ENCODE measurements at places on chromosomes 12 and 14.

GRCh38 chr14:85296456-85297210 lies 233.3 kb upstream of the FLRT2 start:
- DNase-seq: no peak

- DNase-seq: no peak
These were observed 420 bp upstream of the OTUB2 start for GRCh38 chr14:94025720-94026119.

DNA sequence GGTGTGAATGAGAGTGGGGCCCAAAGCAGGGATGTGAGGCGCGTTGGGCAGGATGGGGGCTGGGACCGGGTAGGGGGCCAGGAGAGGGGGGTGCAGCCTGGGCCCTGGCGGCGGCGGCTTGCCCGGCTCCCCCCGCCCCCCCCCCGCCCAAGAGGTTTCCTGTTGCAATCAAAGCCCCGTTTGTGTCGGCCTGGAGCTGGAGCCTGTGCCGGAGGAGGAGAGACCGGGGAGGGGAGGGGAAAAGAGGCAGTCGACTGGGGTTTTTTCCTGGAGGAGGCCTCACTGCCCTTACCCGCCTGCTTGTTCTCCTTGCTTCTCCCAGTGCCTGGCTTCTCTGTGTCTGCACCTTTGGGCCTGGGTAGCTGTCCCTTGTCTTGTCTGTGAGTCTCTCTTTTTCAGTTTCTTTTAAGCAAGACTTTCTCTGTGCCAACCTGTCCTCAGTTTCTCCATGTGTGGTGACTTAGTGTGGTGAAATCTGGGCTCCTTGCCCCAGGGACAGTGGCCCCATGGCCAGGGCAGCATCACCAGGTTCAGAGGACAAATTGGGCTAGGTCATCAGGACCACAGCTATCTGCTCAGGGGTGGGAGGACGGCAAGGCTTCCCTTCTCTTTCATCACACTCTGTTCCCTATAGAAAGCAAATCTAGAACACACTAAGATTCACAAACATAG lies 8.5 kb downstream of the RARG start:
- no peak for DNase-seq

GRCh38 chr12:109625131-109625559 lies 51.6 kb downstream of the MVK start:
- peak; percentile 40 for DNase-seq

GRCh38 chr12:93107514-93108312 lies 178.6 kb upstream of the EEA1 start:
- DNase-seq: no peak

DNA sequence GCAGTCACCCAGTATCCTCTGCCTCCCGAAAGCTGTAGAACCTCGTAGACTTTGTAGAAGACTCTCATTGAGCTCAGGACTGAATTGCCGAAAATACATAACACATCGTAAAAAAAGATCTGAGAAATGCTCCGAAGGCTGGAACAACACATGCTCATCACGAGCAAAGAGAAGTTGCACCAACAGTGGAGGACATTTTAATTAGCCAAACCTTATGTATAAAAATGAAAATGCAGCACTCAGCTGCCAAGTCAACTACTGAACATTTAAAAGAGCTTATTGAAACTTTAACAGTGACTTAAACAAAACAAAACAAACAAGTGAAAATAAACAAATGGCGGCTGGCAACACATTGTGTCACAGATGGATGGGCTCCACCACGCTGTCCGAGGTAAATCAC lies 519.9 kb downstream of the TMEM132D start:
- no peak for DNase-seq

GRCh38 chr12:88904705-88905104 lies 324.4 kb upstream of the KITLG start:
- no peak for DNase-seq

DNA sequence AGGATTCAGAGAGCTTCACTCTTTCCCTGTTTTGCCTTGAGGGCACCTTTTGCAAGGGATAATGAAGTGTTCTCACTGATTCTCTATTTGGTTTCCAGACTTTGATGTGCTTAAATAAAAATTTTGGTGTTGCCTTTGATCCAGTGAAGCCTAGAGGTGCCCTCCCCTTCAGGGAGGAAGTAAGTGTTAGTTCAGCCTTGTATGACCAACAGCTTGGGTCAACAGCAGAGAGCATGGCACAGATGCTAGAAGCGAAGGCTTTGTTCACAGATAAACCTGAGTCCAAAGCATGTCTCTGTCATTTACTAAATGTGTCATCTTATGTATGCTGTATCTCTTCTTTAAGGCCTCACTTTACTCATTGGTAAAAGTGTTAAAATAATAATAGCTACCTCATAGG lies 52.8 kb upstream of the STXBP6 start:
- no peak for DNase-seq

DNA sequence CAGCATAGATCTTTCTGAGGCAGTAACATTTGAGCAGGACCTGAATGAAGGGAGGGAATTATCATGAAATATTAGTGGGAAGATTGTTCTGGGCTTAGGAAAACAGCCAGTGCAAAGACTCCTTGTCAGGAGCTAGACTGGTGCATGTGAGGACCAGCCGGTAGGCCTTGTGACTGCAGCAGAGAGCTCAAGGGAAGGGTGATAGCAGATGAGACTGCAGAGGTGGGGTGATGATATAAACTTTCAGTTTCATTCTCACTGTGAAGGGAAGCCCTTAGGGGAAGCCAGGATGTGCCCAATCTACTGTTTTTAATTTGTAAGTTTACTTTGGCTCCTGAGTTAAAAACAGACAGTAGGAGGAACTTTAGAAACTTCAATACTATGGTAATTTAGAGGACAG lies 12.4 kb downstream of the IL22 start:
- DNase-seq: peak; percentile 56

- DNase-seq: no peak
These were observed 104.4 kb upstream of the DIO2 start for GRCh38 chr14:80315681-80316080.

DNA sequence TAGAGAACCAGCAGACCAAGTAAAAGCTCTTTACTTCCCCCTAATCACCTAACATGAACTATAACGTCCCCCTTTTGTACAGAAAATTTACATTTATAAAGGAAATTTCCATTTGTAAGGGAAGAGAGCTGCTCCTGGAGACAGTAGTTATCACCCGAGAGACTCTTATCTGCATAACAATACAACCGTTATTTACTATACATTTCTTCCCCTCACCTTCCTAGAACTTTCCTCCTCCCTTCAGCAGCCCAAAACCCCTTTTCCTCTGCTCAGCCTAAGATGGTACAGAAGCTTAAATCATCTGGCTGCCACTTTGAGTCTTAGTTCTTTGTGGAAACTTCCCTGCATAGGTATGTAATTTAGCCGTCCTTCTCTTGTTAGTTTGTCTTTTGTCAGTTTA lies 40.4 kb upstream of the ETV6 start:
- no peak for DNase-seq

DNA sequence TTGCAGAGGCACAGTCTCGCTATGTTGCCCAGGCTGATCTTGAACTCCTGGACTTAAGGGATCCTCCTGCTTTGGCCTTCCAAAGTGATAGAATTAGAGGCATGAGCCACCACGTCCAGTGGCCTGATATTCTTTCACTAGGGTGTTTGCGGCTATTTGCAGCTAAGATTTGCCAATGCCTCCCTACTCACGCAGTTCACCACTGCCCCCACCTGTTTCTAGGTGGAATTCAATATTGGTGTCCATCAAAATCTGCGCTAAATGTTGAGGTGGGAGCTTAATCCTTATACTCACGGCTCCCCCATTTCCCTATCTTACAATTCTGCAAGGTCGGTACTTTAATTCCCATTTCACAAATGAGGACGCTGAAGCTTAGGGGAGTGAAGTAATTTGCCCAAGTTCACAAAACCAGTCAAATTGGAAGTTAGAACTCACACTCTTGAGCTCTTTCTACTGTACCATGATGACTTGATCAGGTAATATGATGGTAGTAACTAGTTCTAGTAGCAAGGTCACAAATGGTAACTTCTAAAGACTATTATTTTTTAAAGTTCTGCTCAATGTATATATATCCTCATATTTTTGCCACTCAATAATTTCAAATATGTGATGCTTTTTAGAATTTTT lies 22.1 kb upstream of the LRRC9 start:
- peak; percentile 34 for DNase-seq

GRCh38 chr14:20612403-20612802 lies 21.2 kb upstream of the RNASE12 start:
- no peak for DNase-seq

- peak; percentile 9 for DNase-seq
These were observed 92.1 kb upstream of the KRR1 start for GRCh38 chr12:75603475-75603874.

DNA sequence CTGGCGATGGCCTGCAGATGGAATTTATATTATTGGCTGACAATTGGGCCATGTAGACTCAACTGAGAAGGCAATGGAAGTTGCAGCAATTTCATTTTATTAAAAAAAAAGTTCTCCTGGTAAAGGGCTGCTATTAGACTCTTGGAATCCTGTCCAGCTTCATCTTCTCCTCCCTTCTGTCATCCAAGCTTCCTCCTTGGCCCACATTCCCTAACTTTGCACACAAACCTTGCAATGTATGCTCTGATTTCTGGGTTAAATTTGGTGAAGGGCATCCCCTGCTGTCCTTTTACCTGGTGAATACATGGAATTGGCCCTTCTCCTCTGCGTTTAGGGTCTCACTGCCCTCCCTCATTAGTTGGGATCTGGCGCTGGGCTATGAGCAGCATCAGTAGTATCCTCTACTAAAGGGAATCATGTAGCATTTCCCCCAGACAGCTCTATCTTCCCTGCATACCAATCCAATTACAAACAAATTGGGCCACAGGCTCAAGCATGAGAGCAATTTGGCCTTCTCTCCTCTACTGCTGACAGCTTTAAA lies 336.9 kb downstream of the BMP4 start:
- DNase-seq: peak; percentile 33

DNA sequence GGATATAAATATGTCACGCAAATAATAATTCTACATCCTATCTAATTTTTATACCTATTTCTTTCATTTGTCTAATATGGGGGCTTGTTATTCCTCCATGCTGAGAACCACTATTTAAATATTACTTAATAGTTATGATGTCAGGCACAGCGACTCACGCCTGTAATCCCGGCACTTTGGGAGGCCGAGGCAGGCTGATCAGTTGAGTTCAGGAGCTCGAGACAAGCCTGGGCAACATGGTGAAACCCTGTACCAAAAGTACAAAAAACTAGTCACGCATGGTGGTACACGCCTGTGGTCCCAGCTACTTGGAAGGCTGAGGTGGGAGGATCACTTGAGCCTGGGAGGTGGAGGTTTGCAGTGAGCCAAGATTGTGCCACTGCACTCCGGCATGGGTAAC lies 45.2 kb downstream of the GXYLT1 start:
- DNase-seq: no peak

DNA sequence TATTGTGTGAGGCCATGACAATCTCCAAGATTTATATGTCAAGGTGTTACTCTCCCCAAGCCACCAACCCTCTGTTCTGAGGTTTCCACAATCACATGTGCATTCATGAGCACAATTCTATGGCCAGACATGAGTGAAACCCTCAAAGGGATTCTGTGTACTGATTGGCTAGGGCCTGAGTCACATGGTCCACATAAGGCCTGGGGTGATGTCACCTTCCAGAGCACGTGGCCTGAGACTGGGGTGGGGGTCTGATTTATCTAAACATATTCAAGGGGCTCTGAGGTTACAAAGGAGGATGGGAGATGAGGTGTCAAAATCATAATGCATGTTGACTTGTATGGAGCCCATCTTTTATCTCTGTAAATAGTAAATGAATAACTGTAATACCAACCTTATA lies 1369.9 kb upstream of the TMEM132C start:
- no peak for DNase-seq

GRCh38 chr12:1173781-1174617 lies 183.0 kb downstream of the ERC1 start:
- no peak for DNase-seq

DNA sequence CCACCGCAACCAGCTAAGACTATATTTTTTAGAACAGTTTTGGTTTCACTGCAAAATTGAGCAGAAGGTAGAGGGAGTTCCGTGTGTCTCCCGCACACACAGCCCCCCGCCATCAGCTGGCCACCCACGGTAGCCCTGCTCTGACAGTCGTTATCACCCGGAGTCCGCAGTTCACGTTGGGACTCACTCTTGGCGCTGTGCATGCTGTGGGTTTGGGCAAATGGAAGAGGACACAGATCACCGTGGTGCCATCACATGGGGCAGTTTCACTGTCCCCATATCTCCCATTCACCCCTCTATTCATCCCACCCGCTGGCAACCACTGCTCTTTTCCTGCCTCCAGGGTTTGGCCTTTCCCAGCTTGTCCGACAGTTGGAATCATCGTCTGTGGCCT lies 31.8 kb upstream of the ULK1 start:
- no peak for DNase-seq

- no peak for DNase-seq
These were observed 786.3 kb upstream of the NOVA1 start for GRCh38 chr14:27384124-27384523.

DNA sequence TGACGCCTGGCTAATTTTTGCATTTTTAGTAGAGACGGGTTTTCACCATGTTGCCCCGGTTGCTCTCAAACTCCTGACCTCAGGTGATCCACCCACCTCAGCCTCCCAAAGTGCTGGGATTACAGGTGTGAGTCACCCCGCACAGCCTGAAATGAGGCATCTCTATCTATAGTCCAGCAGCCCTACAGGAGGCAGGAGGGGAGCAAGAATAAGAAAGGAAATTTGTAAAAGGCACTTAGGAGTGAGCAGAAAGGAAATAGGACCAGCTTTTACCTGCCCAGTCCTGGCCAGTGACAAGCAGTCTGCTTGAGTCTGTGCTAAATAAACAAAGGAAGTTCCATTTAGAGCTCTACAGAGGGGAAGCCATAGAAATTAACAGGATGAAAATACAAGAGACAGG lies 15.0 kb upstream of the PSMA6 start:
- DNase-seq: no peak

GRCh38 chr14:104296388-104297312 lies 158.3 kb downstream of the KIF26A start:
- no peak for DNase-seq

GRCh38 chr12:12474931-12475795 lies 87.5 kb downstream of the DUSP16 start:
- no peak for DNase-seq

DNA sequence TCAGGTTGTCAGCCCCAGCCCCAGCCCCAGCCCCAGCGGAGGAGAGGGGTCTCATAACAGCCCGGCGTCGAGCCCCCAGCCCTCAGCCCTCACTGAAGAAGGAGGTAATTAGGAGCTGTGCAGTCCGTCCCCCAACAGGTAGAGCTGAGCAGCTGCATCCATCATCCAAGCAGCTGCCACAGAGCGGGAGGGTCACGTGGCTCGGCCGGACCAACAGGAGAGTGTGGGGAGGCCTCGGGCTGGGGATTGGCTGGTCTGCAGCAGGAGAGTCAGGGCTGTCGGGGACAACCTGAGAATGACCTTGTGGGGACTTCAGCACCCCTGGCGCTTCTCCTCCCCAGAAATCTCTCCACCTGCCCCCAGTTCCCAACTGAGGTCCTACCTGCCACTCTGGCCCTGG lies 29.6 kb downstream of the SMUG1 start:
- peak; percentile 54 for DNase-seq

Data from Daoy (cell line).